ENCODE measurements at places on chromosomes 4 and X.

DNA sequence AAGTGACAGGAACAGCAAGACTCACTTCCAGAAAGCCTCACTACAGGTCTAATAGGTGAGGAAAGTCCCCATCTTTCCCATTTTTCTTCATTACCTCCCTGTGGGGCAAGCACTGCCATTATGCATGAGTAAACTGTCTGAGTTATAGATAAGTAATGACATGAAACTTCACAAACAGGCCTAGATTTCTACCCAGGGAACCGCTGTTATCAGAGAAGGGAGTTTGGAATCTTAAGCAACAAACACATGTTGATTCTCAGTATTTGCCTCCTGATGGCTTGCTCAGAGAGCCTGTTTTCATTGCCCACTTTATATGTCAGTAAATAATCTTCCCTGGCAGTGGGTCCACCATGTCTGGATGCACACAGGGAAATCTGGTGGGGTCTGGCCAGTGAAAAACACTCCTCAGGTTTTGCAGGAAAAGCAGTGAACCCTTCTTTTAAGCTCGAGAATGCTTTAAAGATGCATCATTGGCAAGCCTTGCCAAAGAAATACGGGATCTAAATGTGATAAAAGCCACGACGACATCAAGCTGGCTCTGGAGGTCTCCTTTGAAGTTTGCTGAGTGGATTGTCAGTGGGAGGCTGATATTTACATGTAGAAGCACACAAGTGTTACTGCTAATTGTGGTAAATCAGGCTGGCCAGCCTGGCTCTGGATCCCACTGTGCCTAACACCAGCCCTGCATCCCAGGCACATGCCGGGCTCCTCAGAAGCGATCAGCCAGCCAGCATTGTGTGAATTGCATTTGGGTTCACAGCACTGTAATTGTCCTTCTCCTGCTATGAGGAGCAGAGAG, 25.2 kb downstream of the PDGFRA start:
- peak; percentile 86 for DNase-seq

DNA sequence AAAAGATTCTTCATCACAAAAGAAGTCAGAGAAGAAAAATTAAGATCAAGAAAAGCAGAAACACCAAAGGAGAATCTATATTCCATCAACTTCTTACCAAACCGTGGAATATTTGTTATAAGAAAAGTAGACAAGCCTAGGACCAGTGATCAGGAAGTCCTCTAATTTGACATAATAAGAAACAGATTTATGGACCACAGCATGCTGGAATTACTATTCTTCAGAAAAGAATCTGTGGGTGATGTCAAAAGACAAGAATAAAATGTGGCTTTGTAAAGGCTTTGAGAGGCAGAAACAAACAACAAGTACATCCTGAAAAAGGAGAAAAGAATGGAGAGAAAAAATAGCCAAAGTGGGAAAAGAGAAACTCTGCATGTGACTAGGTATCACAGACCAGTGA, 123.3 kb downstream of the SLC10A7 start:
- DNase-seq: no peak

- DNase-seq: no peak
These were observed 37.9 kb downstream of the WDR1 start for GRCh38 chr4:10078481-10079233.

DNA sequence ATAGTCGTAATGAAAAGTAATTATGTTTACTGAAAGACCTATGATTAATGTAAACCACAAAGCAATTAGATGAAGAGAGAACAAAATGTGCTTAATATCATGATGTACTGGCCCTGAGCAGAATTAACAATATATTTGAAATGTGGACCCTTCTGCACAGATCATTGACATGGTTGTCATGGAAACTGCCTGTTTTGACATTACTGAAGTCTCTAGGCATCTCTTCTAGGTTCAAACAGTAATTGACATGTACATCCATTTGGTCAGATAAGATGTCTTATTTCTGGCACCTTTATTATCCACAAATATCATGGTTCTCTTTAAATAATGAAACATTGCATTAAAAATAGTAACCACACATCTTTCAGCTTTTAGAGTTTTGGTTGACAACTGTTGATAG, 251.7 kb upstream of the GNPDA2 start:
- DNase-seq: no peak

DNA sequence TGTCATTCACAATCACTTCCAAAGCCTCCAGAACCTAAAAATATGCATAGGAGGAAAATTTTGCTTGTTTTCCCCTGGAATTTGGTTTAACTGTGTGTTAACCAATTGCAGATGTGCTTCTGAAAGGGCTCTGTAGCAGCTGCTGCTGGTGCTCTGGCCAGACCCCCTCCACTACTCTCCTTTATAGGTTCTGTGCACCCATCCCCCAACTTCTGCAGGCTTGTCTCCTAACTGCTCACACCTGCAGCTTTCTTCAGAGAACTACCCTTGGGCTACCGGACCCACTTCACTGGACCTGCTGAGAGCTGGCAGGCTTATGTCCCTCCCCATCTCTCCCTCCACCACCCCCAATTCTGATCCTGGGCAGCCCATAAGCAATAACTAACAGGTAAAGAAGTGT, 662.1 kb upstream of the DIPK2B start:
- DNase-seq: no peak

DNA sequence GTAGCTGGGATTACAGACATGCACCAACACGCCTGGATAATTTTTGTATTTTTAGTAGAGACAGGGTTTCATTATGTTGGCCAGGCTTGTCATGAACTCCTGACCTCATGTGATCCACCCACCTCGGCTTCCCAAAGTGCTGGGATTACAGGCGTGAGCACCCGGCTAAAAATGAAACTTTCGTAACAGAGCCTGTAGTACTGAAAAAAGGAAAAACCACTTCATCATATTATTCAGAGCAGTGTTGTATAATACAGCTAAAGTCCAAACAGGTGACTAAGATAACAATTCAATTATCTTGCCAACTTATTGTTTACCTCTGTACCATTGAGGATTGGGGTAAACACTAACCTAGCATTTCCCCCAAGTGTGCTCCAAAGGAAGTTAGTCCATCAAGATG, 43.9 kb upstream of the HPRT1 start:
- DNase-seq: no peak

DNA sequence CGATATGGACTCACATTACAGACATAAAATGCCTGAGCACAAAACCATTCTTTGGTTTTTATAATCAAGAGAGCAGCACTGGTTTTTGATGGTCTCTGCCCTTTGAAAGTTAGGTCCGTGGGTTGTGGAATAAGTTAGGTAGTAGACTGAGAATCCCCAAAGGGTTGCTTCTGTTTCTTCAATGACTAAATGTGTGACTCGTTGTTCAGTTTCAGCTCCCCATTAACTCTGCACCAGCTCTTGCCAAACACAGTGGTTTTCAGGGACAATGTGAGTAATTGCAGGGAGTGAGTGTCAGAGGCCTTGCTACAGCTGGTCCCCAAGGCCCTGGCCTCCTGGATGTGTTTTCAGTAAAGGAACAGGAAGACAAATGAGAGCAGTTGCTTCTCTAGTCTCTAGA, 24.8 kb downstream of the SMIM20 start:
- DNase-seq: no peak

DNA sequence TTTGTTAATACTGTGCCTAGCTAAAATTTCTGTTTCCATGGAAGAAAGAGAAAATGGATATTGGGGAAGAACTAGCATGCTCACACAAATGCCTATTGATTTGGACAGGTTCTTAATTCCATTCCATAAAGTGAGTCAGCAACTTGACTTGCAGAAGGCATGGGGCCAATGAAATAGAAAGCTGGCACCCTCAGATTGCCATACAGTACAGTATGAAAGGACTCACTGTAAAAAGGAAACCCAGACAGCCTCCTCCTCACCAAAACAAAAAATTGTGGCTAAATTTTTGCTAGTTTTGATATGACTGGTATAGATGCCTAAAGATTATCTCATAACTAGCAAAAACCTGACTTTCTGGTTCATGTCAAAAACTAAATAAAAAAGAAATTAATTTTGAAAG, 11.2 kb upstream of the TAB3 start:
- DNase-seq: no peak

GRCh38 chrX:20445109-20445508, 178.4 kb upstream of the RPS6KA3 start:
- DNase-seq: no peak

DNA sequence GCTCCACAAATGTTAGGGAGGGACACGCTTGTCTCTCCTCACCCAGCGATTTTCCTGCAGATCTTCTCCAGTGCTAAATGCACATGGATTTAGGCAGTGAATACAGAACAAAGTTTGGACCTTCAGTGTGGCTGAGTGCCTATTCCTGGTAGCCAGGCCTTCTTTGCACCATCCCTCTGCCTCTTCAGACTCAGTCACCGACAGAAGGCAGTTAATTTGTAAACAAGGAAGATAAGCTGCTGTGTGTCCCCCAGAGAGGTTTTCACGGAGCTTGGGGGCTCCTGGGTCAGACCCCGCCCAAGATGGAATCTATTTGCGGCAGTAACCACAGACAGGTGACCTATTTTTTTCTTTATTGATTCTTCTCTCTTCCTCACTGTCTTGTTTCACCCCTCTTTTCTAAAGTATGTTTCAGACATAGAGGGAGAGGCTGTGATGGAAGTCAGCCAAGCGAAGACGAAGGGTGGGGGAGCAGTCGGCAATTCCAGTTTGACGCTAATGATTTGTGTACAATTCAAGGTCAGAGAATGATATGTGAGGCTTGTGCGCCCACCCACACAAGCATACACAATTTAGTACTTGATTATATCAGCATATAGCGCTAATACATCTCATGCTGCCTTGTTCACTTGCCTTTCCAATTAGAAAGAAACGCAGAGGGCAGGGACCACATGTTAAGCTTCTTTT, 200.8 kb downstream of the MGST2 start:
- no peak for DNase-seq

DNA sequence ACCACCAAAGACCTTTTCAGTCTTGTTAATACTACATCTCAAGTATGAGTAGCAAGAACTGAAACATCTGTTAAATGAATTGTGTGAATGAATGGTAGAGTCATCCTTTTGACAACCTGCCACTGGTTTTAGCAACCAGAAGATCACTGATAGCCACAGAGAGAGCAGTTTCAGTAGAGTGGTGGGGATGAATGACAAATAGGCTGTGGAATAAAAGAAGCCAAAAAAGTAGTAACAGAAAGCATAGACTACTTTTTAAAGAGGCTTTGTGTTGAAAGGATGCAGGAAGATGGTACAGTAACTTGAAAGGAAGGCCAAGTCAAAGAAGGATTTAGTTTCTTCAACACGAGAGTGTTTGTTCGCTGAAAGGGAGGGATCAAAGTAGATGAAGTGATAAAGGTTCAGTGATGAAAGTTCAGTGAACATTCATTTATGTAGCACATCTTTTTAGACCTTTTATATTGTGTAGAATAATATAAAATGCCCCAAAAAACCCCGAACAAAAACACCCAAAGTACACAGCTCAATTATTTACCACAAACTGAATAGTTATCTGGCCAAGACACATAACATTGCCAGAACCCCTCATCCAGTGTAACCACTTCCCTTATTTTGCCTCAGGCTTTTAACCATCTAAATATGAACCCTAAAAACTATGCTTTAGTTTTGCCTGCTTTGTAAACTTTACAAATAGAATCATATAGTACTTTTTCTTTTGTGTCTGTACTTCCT, 40.1 kb upstream of the EIF1AX start:
- no peak for DNase-seq

GRCh38 chr4:109691411-109691920, 11.8 kb downstream of the CASP6 start:
- no peak for DNase-seq

DNA sequence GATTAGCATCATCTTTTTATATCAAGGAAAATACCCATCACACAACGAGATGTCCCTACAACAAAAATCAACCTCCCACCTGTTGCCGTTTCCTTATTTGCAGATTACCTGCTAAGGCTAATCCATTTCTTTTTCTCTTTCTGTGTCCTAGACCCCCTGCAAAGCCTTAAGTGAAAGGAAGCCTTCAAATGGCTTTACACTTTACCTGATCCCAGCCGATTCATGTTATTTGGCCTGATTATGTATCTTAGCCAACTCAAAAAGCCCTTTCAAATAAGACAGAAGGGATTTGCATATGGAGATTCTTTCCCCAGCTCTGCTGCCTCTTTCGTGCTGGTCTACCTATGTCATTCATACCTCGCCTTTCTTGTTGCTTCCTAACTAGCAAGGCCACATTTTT, 14.4 kb downstream of the ABCG2 start:
- DNase-seq: peak; percentile 85

DNA sequence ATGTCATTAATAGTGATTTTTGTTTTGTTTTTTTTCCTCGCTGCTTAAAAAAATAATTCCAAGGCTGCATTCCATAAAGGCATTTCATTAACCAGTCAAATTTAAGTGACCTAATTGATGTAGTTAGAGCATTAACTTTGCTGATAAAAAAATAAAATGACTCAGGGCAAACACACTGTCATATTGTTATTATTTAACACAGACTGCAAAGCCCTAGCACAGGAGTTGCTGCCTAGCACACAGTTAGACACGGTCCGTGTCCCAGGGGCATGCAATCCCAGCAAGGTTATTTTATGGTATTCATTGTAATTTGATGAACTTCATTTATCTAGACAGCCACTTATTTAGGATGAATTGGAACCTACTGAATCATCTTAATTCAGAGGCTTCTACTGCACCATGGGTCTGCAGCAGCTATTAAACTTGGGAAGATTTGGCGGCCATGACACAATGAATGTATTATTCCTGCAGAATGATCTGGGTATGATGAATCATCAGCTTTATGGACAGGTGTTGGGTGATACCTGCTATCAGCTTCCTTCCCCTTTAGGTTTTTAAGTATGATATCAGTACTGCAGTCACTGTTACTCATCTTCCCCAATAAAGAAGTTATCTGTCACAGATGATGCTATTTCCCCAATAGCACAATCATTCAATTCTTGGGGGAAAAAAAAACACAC, 182.7 kb downstream of the PPARGC1A start:
- DNase-seq: no peak

- no peak for DNase-seq
These were observed 182.1 kb downstream of the SH3KBP1 start for GRCh38 chrX:19705196-19705769.

- peak; percentile 17 for DNase-seq
These were observed 76.5 kb downstream of the STIM2 start for GRCh38 chr4:26937139-26937538.

DNA sequence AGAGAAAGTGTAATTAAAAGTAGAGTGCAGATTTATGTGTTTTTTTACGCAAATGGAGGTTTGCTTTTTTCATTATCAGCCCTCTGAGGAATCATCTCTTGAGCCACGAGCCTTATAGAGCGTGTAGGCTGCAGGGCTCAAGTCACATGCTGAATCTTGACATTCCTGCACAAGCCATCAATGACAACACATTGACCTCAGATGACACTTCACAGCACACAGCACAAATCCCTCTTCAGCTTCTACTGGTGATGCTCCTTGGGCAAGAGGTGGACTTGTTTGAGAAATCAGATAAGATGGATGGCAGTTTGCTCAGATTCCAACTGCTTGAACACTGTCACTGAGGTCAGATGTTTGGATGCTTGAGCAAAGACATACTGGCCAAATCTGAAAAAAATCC, 250.6 kb downstream of the SNCA start:
- peak; percentile 13 for DNase-seq

GRCh38 chrX:13985697-13986435, 43.8 kb downstream of the GEMIN8 start:
- DNase-seq: no peak

GRCh38 chrX:51852096-51852495, 41.3 kb upstream of the MAGED1 start:
- DNase-seq: peak; percentile 69
